ENCODE measurements at places on chromosomes 4 and X.

GRCh38 chrX:7254144-7254543 is 106.2 kb upstream of the PUDP start:
- no peak for DNase-seq

DNA sequence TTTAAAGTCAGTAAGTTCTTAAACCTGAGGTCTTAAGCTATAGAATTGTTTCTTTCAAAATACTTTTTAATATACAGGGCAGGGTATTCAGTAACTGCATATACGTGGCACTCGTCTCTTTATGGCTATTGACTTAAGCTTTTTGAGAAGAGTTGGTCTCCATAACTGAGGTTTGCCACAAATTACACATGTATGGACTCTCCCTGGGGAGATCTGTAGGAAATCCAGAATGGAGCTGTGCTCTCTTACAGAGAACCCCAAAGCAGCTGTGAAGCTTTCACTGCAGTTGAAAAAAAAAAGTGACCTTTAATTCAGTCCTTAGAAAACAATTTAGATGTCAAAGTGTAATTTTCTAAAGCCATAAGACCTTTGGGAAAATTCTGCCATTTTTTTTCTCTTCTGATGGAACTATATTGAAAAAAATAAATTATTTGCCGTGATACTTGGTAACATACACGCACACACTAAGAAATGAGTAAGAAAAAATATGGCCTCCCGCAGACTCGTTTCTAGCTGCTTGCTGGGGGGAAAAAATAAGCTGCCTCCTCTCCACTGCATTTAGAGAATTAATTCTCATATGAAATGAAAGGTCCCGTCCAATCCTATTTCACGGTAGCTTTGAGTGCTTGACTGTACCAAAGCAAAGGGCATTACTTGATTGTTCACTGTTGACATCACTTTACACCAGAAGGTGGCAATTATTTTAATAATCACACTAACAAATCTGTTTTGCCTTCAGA is 159.4 kb upstream of the TENM3 start:
- DNase-seq, result no peak

- DNase-seq, result no peak
Measured at GRCh38 chr4:1723131-1723801, 1.9 kb downstream of the TACC3 start.

DNA sequence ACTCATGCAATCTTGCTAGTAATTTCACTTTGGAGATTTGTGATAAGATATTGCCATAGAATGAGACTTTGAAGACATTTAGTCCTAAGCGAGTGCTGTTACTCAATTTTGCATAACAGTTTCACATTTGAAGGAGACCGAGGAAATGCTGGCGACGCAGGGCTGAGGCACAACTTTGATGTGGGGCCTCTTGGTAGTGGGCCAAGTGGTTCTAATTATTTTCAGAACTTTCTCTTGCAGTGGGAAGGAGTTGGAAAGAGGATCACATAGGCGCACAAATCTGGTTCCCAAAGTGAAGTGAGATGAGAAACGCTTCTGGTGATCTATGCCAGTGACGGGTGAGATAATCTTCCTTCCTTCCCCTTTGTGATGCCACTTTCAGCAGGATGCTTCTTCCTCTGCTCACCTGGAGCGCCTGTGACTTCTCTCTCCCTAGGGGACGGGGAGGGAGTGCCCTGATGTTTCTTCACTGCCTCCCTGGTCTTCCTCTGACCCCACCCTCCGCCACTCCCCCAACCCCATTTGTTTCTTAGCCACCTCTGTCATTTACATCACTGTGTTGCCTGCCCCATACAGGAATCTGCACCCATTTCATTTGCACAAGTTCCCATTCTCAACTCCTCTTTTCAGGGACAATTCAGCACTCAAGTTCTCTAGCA is 138.9 kb upstream of the MID1 start:
- DNase-seq, result no peak

DNA sequence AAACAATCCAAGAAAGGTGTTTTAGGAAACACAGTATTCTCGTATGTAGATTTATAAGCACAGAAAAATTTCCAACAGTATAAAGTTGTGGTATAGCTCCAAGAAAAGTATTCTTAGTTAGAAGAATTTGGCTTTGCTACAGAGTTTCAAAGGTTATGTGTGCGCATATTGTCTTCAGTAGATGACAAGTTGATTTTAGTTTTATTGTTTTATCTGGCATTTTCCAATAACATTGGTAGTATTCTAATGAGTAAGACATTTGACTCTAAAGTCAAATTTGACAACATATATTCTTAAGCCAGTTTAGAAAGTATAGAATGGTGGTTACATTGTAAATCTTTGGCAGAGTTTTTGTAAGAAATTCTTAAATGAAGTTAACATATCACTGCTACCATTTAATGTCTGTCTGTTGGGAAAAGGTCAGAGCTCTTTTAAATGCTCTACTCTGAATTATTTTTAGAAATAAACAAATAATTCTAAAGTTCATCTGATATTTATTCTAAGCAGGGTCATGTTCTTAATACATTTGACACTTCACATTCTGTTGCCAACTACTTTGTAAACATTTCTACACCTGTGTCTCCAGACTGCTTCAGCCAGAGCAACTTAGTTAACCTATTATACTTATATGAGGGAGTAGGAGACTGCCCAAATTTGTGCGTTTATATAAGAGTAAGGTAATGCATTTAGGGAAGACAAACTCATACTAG is 30.0 kb downstream of the CLCN3 start:
- DNase-seq, result no peak

GRCh38 chr4:101019941-101020401 is 327.4 kb downstream of the PPP3CA start:
- DNase-seq, result no peak

DNA sequence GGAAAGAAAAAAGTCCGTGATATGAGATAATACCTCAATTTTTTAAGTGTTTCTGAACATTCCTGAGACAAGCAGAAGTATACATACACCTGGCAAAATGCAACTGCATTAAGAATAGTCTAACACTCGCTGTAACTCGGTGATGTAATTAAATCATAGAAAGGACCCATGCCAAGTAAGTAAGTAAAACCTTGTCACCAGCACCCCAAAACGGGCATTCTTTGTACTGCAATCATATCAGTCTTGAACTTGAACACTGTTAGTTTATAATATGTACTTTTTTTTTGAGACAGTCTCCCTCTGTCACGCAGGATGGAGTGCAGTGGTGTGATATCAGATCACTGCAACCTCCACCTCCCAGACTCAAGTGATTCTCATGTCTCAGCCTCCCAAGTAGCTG is 47.4 kb downstream of the SMIM14 start:
- DNase-seq, result no peak

DNA sequence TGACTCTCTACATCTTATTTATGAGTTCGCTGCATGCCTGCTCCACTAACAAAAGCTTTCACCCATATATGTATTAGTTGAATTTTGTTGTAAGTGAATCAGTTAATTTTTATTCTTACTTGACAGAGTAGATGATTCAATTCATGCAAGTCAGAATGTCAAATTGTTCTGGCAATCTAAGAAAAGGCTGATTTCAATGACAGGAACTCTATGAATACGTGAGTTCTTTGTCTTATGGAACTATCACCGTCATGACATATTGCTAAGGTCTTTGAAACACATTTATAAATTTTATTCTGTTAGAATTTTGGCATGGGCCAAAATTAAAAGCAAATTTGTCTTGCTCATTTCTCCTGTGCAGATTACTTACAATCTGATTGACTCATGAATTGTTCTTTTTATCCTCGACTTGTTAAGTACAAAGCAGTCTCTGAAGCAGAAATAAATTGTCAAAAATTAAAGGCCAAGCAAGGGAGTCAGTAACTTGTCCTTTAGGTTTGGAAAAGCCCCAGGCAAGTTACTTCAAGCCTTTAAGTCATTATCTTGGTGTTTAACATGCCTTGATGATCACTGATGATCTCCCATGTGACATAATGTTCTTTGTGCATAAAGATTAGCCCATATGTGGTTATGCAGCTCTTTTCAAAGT is 89.0 kb upstream of the GC start:
- no peak for DNase-seq

GRCh38 chr4:69775321-69775867 is 15.0 kb upstream of the SULT1B1 start:
- no peak for DNase-seq

- no peak for DNase-seq
Measured at GRCh38 chrX:150212672-150213480, 150.2 kb upstream of the MAMLD1 start.

GRCh38 chr4:71275570-71275969 is 63.2 kb upstream of the SLC4A4 start:
- DNase-seq, result no peak

- DNase-seq, result no peak
Measured at GRCh38 chrX:141175786-141176185, 1.1 kb downstream of the LDOC1 start.

DNA sequence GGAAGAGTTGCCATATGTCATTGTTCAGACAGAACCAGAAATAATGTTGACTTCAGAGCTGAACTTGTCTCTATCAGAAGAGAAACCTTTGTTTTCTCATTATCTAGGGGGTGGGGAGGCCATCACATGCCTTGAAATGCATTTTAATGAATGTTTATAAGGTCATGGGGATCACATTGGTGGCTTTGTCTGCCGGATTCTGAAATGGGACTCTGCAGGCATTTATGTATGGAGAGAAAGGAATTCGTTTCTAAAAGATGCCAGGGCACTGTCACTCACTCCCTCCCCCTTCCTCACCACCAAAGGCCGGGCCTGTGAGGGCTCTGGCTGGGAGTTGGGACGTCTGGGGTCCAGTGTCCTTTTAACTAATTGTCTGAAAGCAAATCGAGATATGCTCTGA is 102.2 kb downstream of the MAMLD1 start:
- DNase-seq, result no peak

- no peak for DNase-seq
Measured at GRCh38 chr4:40350627-40351227, 15.6 kb downstream of the CHRNA9 start.

DNA sequence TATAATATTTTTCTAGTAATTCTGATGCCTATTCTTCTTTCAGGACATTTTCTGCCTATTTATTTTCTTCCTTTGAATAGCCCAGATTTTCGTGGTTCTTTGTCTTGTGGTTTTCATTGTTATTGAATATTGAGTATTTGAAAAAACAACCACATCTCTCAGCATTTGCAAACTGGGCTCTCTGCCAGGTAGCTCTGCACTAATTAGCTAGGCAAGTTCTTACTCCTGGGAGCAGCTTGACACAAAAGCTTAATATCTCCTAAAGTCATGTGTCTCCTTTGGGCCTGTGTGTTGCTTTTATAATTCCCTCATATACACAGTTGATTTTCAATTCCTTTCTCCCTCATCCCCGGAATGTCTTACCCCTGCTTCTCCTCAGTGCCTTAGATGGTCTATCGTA is 413.5 kb upstream of the GRIA3 start:
- no peak for DNase-seq

GRCh38 chrX:458631-459061 is 71.9 kb upstream of the PPP2R3B start:
- DNase-seq, result no peak

DNA sequence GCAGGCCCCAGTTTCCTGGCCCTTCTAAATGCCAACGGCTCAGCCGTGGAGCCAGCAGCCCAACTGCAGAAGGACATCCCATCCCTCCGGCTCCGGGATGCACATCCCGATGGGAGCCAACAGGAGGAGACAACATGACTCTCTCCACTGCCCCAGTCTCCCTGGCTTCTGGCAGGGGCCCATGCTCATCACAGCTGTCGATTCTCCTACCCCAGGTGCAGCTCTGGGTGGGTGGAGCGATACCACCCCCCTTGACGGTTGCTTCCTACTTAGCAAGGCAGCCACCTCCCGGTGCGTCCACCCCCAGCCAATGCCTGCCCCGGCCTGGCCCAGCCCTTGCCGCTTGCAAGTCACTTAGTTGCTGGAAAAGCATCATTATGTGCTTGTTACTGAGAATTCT is 19.5 kb downstream of the ZNF275 start:
- no peak for DNase-seq
